ENCODE measurements at places on chromosomes 13 and 19.

DNA sequence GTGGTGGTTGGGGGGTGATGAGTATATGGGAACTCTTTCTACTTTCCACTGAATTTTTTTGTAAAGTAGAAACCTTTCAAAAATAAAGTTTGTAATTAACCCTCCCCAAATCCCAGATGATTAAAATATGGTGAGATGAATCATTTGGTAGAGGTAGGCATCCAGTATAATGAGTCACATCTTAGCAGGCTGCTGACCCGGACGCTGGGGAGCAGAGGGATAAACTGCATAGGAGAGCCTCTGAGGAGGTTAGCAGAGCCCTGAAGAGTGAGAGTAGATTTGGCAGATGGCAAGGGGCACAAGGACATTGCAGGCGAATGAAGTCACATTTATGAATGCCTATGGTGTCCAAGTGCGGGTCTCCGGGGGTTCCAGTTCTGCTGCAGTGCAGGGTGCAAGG, 293.8 kb downstream of the FGF9 start:
- no peak for DNase-seq

DNA sequence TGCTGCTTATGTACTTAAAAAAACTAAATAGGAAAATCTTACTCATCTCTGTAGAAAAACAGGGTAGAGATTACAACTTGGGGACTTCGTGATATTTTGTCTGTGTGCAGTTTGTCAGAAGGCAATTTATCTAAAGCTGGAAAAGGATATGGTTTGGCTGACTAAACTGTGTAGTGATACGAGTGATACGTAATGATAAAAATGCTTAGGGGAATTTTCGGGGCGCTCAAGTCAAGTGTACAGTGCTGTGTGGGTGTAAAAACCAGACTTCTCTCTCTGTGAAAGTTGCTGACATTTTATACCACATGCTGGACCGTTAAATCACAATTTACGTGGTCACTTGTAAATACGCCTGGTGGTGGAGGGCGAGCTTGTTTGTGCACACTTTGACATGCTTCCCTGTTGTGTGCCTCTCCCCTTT, 221.7 kb downstream of the KCNRG start:
- DNase-seq: no peak

- DNase-seq: no peak
Measured at GRCh38 chr13:84077271-84077670, 195.0 kb upstream of the SLITRK1 start.

DNA sequence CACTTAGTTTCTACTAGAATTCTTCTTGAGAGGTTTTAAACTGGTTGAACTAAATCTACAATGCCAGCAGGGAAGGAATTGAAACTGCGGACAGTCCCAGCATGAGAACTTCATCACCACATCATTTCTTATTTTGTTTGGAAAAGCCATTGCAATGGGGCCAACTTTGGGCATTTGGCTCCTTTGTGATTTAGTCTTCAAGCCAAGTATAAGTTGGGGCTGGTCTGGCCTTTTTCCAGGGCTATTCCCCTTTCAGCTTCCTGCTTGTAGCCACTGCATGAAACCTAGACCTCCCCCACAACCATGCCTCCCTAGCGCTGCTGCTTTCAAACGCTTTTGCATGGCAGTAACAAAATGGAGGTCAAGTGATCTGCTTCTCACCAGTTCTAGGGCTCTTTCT, 142.3 kb downstream of the RGCC start:
- DNase-seq: no peak

DNA sequence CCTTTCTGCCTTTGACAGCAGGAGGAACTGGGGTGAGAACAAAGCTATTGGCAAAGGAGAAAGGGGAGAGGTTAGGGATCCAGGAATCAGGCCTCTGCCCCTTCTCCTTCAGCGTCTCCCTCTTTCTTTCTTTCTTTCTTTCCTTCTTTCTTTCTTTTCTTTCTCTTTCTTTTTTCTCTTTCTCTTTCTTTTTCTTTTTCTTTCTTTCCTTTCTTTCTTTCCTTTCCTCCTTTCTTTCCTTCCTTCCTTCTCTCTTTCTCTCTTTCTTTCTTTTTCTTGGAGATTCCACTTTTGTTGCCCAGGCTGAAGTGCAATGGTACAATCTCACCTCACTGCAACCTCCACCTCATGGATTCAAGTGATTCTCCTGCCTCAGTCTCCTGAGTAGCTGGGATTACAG, 75.6 kb downstream of the TRPM4 start:
- DNase-seq: no peak

GRCh38 chr13:28258417-28258816, 120.1 kb downstream of the PAN3 start:
- DNase-seq: no peak

DNA sequence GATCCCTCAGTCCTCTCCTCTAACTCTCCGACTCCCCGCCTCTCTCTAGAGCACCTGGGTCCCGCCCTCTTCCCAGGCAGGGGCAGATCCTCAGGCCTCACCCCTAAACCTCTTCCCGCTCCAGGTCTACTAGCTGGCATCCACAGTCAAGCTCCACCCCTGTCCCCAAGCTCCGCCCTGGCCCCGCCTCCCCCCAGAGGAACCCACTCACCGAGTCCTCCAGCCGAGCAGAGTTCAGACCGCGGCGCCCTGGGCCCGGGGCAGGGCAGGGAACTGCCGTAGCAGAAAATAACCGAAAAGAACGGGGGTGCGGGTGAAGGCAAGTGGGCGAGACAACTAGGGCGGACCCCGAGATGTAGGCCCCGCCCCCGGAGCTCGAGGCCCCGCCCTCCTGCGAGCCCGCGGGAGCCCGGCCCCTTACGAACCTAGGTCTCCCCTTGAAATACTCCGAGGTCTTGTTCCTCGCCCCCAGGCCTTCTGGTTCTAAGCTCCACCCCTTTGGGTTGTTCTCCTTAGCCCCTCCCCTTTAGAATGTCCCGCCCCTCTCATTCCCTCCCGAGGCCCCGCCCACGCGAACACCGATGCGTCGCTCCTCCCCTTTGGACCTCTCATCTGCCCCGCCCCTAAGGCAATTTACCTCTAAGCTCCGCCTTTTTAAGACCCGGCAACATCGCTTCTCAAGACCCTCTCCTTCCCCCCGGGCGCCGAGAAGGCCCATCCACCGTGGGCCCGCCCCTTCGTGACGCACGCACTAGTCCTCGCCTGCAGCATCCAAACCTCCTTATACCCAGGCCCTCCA, at the start of gene GGN:
Gene GGN, minus strand, starts transcription at position 485 of the 799 bp plus-strand sequence. CDS start 773 bp downstream, outside the sequence.
- DNase-seq: peak; percentile 24

DNA sequence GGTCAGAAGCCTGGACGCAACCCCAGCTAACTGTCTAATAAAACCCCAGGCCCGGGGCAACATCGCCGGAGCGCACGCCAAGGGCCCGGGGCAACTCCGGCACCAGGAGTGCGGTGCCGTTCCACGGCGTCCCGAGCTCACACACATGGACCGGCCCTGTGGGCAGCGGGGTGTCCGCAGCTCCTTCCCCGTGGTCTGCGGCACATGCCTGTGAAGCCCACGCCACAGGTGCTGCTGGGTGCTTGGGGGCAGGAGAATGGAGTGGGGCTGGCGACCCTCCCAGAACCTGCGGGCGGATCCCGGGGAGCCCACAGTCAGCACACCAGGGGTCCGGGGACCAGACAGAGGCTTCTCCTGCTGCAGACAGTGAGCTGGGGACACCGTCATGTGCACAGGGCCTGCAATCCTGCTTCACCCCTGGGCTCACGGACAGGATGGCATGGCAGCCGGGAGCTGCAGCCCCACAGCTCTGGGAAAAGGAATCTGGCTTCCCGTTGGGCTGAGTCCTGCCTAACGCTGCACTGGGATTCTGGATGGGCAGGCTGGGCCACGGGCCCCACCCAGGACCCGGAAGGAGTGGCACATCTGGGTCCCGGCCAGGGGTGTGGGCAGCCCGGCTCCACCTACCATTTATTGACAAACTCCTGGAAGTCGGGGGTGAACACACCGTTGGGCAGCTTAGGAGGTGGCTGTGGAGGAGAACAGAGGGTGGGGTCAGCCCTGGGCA, 28.2 kb upstream of the ZBTB7A start:
- no peak for DNase-seq

DNA sequence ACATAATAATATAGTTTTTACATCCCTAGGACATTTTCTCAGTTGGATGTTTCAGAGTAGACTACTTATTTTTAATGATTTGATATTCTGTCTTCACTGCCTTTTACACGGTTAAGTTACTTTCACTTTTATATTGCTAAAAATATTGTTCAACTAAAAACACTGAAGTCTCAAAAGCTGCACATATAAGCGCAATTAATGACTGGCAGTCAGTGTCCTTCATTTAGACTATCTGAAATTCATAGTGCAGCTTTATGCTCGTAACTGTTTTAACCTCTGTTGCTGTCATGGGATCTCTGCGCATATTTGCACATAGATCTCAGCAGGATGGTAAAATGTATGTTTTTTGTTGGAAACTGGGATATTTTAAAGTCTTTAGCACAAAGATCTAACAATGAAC, 864.3 kb downstream of the SLITRK6 start:
- DNase-seq: no peak

GRCh38 chr13:44932171-44932849, 57.0 kb downstream of the NUFIP1 start:
- DNase-seq: no peak

DNA sequence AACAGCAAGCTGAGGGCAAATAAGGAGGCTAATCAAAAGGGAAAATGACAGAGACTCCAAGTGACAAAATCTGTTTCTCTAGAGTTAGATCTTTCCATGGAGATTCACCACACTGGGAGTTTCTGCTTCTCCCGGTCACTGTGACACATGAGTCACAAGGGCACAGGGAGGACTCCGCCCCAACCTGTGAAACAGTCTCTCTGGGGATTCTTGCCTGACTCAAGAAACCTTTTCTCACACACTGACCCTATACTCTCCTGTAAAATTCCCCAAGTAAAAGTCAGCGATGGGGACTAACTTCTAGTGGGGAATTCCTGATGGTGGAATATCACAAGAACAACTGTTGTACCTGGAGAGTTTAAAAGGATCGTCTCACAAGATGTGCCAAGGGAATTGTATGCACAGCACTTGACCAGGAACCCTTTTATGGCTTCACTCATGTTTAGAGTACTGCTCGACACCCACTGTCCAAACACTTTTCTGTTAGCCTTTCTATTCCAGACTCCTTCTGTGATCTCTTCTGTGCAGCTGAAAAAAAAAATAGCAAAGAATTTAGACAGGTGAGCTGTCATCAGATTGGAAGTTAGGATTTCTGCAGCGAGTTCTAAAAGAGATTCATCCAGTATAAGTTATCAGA, 46.8 kb upstream of the URAD start:
- DNase-seq: no peak

- DNase-seq: no peak
Measured at GRCh38 chr13:87376081-87376480, 295.1 kb upstream of the SLITRK5 start.

DNA sequence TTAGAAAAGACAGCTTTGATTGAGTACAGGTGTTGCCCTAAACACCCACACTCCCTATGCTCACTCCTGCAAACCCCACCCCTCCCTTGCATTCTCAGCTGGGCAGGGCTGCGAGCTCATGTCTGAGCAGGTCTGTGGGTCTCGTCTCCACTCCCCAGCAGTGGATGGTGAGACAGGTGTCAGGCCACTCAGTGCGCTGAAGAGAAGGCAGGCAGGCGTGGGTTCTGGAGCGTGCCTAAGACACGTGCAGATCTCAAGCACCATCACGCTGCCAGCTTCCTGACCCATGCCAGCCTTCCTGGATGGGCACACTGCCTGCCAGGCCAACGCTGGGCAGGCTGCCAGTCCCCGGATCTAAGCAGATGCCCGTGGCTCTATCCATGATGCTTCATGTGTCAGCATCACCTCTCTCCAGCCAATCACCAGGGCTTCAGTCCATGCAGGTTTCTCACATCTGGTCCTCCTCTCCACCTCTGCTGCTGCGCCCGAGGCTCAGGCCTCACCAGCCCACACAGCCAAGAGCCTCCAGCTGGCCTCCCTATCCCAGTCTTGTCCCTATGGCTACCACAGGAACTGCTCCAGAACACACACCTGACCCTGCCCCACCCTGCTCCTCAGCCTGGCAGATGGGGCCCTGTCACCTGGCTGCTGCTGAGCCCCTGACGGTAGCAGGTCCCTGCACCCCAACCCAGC, 42.6 kb downstream of the EPS15L1 start:
- no peak for DNase-seq

DNA sequence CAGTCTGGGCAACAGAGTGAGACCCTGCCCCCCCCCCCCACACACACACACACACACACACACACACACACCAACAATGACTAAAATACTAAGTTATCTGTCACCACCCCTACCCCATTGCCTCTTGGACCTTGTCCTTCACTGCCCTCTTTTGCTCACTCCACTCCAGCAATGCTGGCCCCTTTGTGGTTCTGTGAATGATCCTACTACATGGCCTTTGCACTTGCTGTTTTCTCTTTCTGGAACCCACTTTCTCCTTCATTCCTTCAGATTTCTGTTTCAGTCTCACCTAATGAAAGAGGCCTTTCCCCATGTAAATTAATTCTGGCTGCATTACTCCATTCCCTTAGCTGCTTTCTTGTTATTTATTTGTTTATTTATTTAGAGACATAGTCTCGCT, 2.5 kb upstream of the SAMD4B start:
- DNase-seq: no peak

- DNase-seq: no peak
Measured at GRCh38 chr19:7138402-7138801, 68.9 kb downstream of the ZNF557 start.

DNA sequence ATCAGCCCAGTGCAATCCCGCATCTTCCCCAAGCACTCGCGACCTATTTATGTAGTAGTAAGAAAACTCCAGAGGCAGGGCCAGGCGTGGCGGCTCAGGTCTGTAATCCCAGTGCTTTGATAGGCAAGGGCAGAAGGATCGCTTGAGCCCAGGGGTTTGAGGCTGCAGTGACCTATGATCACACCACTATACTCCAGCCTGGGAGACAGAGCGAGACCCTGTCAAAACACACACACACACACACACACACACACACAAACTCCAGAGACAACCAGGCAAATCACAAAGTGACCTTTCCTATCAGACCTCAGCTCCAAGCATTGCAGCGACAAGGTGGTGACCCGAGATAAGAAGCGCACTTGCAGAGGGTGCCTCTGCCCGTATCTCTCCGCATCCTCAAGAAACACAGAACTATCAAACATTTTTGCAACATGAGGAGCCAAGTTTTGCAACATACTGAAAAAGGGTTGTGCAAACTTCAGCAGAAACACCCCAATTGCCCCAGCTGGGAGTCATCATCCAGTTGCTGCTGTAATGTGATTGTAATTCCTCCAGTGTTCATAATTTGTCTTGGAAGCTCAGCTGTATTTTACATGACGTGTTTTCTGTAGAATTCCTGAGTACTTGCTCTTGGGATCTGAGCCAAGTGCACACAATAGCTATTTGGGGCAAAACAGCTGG, 8.7 kb upstream of the KLF2 start:
- no peak for DNase-seq

- DNase-seq: peak; percentile 96
Measured at GRCh38 chr19:2050991-2051772, at the start of gene MKNK2. Gene MKNK2 (minus strand): TSS chr19:2051244. CDS start chr19:2050851, 393 bp downstream.
